CD4-positive, alpha-beta memory T cell (primary cell): ENCODE measurements at places on chromosomes 6 and 20. TPM values are rescaled to one million over a fixed set of nuclear protein-coding genes. Genes with fewer than 3 reads are reported as not detected.

Gene NRSN2
- polyA plus RNA-seq: not detected

Gene MRPS18A
- polyA plus RNA-seq: 86.1 TPM

Gene KCNK16
- polyA plus RNA-seq: not detected

Gene C6orf163
- polyA plus RNA-seq: 0.31 TPM

Gene METTL24
- polyA plus RNA-seq: not detected

- DNase-seq: no peak
- no peaks in the 10 kb centered on the region for H3K36me3 ChIP-seq
- H3K27me3 ChIP-seq: peaks cover 7% of the 10 kb centered on the region
- no peaks in the 10 kb centered on the region for H3K4me1 ChIP-seq
- no peak overlapping the region for H3K27ac ChIP-seq
Observed at GRCh38 chr20:31473331-31474096, 1.4 kb downstream of the DEFB124 start.

DNA sequence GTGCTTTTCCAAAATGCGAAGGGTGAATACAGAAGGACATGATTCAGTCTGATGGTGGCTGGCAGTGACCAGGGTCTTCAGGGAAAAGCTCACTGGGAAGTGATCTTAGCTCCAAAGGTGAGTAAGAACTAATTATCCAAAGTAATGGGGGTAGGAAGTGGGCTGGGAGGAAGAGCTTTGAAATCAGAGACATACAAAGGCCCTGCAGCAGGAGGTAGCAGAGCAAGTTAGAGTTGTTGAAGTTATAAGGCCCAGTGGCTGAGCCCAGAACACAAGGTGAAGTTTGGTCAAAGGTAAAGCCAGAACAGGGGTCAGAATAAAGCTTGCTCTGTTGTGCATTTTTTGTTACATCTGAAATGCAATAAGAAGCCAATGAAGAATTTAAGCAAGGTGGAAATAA, 81.2 kb downstream of the PLCB1 start:
- H3K4me3 ChIP-seq: no peak overlapping the region
- no peaks in the 10 kb centered on the region for H3K36me3 ChIP-seq
- DNase-seq: no peak
- H3K27me3 ChIP-seq: no peaks in the 10 kb centered on the region
- H3K4me1 ChIP-seq: peaks cover 26% of the 10 kb centered on the region

DNA sequence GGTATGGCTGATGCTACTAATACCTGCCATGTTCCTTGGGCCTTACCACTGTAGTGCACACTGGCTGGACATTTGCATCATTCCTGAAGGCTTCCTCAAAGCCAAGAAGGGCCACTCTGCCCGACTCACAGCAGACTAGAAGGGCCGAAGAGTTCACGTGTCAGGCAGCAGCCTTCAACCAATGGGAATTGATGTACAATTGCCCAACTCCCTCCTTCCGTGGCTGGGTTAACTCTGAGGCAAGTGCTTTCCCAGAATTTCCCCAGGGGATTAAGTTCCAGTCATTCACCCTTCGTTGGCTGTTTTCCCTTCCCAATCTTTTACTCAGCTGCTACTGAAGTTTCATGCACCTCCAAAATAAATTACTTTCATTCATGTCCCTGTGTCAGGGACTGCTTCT, 29.8 kb downstream of the PSMB9 start:
- H3K4me3 ChIP-seq: no peak overlapping the region
- no peaks in the 10 kb centered on the region for H3K27me3 ChIP-seq
- no peaks in the 10 kb centered on the region for H3K36me3 ChIP-seq
- H3K27ac ChIP-seq: no peak overlapping the region
- no peak for DNase-seq
